ENCODE measurements at places on chromosomes 13 and 19.

DNA sequence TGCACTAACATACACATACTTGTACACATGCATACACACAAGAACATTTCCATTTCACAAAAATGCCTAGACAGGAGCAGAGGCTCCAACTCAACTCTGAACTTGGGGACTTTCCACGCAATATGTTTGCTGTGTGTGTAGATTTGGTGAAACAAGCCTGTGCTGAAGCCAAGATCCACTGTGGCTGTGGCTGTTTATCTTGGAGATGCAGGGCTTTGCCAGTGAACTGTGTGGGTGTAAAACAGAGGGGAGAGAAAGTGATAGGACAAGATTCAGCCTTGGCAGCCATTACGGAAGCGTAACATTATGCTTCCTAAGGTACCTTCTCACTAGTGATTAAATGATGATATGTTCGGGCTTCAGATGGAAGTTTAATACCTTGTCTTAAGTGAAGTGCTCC, 73.2 kb upstream of the MBNL2 start:
- no peak for DNase-seq

GRCh38 chr19:38149661-38150061, 74.4 kb downstream of the DPF1 start:
- no peak for DNase-seq

DNA sequence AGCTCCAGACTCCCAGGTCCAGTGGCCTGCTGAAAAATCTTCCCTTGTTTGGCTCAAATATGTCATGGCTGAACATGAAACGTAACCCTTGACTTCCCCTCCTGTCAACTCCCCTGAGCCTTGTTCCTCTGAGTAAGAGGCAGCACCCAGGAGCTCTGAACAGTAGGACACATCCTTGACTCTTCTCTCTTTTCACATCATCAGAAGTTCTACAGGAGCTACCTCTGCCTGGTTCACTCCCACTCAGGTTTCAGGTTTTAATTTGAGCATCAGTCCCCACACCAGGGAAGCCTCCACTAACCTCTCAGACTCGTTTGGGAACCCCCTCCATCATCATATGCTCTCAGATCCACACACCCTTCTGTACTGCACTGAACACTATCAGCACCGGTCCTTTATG, 30.3 kb downstream of the ZNF823 start:
- no peak for DNase-seq

DNA sequence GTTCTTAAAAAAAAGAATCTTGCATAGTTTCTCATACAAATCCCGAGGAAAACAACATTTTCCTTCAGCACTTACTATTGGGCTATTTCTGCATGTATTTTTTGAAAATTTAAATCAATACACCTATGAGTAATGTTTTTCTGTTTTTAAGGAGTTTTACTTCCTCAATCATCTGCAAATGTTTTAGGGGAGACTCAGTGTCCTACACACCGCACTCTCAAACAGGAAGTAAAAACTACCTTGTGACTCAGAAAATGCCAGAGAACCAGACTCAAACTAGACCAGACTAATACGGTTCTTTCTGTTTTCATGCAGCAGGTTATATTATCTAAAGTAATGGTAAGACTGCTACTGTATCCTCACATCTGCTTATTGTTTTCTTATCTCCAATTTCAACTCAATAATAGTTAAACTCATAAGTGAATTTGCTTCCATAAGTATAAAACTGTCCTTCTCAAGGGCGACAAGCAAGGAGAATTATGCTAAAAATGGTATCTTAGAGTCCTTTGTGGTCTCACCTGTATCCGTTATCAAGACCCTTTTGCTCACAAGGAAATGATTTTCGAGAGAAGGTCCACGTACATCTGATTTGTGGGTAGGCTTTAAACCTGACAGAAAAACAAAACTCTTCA, 52.5 kb downstream of the FLT3 start:
- no peak for DNase-seq

- DNase-seq: no peak
These were observed 27.1 kb upstream of the MTUS2 start for GRCh38 chr13:28792992-28793391.

DNA sequence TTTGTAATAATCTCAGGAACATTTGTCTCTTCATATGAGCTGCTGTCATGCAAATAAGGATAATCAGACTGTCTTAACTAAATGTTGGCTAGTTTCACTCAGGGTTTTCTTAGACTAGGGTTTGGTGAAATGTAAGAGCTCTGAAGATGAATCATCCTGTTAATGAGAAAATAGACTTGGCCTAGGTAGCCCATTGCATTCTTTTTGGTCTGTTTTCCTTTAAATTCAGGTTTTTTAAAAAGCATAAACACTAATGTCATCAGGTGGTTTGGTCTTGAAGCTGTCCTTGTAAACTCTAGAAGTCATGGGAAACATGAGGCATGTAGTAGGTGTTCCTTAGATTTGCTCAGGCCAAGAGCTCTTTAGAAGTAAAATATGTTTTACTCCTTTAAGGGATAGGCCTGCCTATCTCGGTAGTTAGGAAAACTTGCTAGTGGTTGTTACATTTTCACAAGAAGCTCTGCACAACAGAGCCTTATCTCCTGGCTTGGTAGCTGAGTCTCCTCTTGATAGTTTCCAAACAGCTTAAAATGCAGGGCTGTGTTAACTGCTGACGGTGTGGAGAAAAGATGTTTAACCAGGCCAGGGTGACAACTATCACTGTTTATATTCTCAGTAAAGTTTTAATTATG, 62.0 kb upstream of the C1QTNF9B start:
- DNase-seq: no peak

DNA sequence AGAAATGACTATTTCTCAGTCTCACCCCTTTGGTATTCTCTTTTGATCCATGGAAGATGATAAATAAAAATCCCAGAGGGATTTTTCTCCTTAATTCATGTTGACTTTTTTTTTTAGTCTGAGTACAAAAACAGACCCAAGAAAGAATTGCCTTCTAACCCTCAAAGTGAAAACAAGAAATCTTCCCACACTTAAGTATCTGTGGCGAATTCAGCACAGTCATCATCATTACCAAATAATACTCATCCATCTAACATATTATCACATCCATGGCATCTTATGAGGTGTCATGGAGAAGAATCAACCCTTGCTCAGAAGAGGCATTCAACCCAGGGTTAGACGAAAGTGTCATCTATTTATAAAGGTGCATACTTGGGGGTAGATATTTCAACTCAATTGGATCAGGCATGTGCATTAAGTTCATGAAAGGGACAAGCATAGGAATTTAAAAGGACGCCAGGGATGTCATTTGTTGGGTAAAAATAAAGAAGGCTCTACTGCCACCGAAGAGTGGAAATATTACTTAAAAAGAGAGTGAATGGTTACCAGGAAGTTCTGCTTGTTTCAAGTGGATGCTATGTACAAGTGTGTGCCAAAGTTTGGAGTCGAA, 101.9 kb downstream of the FLT1 start:
- no peak for DNase-seq

GRCh38 chr13:68380041-68380973, 1150.2 kb upstream of the PCDH9 start:
- DNase-seq: no peak
